ENCODE measurements at places on chromosomes 13 and 19. TPM values are rescaled to one million over a fixed set of nuclear protein-coding genes. Genes with fewer than 3 reads are reported as not detected.
A peak's percentile ranks its signal among the peaks of the same experiment; 100 is the strongest.

GRCh38 chr13:30052120-30052519 lies 201.7 kb upstream of the UBL3 start:
- no peak for DNase-seq

- no peak for DNase-seq
Observed at GRCh38 chr13:75841905-75842304, 205.8 kb downstream of the LMO7 start.

The ZNF181 gene
- polyA plus RNA-seq = 13.4 TPM

The ZSCAN4 gene
- not detected for polyA plus RNA-seq

The MBD3L3 gene
- polyA plus RNA-seq = not detected

GRCh38 chr19:34235425-34235940 lies 18.9 kb upstream of the GARRE1 start:
- no peak for DNase-seq

DNA sequence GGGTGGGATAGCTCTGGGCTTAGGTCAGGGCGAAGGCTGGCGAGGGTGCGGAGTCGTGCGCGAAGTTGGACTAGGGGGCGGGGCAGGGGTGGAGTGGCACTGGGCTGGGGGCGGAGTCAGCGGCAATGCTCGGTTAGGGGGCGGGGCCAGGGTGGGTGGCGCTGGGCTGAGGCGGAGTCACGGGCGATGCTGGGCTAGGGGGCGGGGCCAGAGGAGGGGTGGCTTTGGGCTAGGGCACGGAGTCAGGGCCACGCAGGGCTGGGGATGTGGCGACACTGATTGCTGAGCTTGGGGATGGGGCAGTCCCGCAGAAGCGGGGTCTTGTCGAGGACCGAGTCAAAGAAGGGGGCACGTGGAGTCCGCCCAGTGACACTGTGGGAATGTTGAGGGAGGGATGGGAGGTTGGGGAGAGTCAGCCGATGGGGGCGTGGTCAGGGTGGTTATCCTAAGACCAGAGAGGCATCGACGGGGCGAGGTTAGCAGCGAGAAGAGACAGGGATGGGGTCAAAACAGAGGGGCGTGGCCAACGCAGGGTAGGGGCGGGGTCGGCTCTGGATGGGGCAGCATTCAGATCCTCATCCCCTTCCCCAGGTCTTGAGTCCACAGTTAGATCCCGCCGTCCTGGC lies 8.7 kb downstream of the HOMER3 start:
- DNase-seq = peak; percentile 42

- no peak for DNase-seq
Observed at GRCh38 chr13:102267191-102267590, 134.7 kb downstream of the FGF14 start.

The RNF113B gene
- not detected for polyA plus RNA-seq

DNA sequence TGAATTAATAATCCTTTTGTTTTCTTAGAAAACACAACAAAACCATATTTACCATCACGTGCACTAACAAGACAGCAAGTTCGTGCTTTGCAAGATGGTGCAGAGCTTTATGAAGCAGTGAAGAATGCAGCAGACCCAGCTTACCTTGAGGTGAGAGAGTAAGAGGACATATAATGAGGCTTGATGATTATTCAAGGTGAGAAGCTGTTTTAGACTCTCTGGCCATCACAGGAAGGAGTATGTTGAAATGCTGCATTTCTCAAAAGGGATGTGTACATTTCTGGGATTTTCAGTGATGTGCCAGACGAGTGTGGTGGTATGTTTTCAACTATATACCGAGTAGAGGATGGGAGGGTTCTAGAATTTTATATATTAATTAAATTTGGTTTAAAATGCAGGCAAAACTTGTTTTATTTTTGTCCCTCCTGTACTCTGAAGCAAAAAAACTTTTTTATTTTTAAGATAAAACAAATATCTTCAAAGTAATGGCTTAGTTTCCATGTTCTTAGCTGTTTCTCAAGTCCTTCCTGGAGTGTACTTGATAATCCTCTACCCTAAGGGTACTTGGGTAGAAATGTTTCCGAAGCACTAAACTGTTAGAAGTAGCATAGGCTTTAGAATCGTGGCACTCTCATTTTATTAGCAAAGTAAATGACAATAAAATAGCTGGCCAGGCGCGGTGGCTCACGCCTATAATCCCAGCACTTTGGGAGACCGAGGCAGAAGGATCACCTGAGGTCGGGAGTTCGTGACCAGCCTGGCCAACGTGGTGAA lies 51.1 kb downstream of the N4BP2L1 start:
- no peak for DNase-seq

GRCh38 chr13:37457612-37458011 lies 141.0 kb downstream of the POSTN start:
- DNase-seq = peak; percentile 32

The GIPR gene
- 1.7 TPM for polyA plus RNA-seq

DNA sequence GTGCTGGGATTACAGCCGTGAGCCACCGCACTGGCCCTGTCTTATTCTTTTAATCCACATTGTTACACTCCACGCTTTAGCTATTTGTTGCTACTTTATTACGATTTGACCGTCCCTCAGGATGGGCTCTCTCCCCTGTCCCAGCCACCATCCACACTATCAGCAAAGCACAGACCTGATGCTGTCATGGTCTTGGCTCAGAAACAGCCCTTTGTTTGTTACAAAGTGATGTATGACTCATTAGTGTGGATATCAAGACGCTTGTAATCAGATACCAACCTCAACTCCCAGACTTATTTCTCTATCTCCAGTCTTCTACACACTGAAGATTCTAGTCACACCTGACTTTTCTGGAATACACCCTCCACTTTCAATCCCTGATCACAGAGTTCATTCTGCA lies 84.6 kb upstream of the FREM2 start:
- DNase-seq = no peak

DNA sequence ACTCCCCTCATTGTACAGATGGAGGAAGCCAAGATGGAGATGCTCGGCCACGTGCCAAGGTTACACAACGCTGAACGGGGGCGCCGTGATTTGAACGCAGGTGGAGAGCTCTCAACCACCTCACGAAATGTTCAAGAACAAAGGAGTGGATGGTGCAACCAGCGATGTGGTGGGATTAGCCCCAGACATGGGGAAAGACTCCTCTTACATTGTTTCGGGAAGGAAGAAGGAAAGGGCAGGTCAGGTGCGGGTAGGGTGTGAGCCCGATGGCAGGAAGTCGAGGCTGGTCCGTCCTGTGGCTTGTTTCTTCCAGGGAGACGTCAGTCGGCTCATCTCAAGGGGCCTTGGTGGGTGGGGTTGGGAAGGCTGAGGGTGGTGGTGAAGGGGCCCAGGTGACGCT lies 7.1 kb upstream of the KLK14 start:
- no peak for DNase-seq

DNA sequence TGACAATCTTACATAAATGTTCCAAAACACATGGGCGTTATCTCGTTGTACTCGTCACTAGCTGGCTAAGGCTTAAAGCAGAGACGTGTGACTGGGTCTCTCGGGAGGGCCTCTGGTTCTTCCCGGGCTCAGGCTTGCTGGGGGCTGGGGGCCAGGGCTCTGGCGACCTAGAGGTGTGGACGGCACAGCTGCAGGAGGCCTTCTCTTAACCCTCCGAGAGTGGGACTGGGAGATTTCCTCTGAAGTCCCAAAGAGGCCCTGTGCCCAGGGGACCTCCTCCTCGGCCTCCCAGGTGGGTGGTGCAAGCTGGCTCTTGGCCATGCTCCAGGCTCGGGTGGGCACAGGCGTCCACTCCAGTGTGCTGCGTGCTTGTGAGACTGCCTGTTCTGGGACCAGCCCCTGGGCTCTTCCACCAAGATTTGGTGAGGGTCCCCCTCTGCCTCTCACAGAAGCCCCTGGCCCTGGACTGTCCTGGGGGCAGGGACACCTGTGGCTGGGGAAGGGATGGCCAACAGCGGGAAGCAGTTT lies 2.2 kb downstream of the CAPS start:
- DNase-seq = no peak

- DNase-seq = no peak
Observed at GRCh38 chr19:41554907-41555306, 21.1 kb upstream of the CEACAM21 start.

GRCh38 chr13:110340812-110341444 lies 33.8 kb downstream of the COL4A2 start:
- no peak for DNase-seq

The ZNF850 gene
- 1.3 TPM for polyA plus RNA-seq

GRCh38 chr19:55305983-55306562 lies 19.1 kb downstream of the TMEM150B start:
- DNase-seq = no peak

GRCh38 chr13:112730157-112730671 lies 40.4 kb downstream of the ATP11A start:
- no peak for DNase-seq

GRCh38 chr13:97223711-97224541 lies 1.8 kb downstream of the MBNL2 start:
- peak; percentile 89 for DNase-seq

DNA sequence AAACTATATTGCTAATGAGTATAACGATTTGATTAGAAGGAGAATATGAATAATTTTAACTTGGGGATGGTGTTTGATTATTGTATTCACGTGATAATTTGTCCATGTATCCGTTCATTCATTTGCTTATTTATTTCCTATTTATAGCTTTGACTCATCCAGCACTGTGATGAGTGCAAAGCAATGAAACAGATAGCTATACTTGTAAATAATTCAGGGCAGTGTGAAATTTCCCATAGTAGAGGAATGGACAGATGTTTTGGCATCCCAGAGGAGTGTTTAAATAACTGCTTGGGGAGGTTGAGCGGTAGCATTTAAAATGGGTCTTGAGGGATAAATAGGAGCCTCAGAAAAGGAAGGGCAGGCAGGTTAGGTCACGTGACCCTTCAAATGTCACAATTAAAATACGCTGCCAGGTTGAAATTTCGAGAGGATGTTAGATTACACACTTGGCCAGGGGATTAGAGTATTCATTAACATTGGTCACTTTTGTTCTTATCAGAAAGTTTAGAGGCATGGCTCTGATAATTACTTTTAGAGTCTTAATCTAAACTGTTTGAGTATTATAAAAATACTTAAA lies 14.7 kb downstream of the FGF9 start:
- DNase-seq = no peak

GRCh38 chr19:50328224-50328872 lies 829 bp downstream of the KCNC3 start:
- DNase-seq = no peak

DNA sequence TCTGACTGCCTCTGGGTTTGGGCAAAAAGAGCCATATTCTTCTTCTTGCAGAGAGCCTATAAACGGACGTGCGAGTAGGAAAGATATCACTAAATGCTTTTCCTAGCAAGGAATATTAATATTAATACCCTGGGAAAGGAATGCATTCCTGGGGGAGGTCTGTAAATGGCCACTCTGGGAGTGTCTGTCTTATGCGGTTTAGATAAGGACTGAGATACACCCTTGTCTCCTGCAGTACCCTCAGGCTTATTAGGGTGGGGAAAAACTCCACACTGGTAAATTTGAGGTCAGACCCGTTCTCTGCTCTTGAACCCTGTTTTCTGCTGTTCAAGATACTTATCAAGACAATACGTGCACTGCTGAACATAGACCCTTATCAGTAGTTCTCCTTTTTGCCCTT lies 763.8 kb downstream of the SLITRK5 start:
- no peak for DNase-seq

The PROSER1 gene
- polyA plus RNA-seq = 29.2 TPM

DNA sequence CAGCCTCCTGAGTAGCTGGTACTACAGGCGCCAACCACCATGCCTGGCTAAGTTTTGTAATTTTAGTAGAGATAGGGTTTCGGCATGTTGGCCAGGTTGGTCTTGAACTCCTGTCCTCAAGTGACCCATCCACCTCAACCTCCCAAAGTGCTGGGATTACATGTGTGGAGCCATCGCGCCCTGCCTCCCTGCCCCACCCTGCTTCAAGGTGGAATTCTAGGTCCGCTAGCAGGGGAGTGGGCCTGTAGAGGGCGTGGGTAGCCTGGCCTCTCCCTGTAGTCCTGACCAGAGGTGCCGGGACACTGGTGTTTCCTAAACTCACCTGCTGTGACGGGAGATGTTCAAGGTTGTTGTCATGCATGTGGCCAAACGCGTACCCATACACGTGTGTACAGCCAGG lies 398 bp downstream of the SLC25A41 start:
- no peak for DNase-seq

The SMIM44 gene
- not detected for polyA plus RNA-seq

DNA sequence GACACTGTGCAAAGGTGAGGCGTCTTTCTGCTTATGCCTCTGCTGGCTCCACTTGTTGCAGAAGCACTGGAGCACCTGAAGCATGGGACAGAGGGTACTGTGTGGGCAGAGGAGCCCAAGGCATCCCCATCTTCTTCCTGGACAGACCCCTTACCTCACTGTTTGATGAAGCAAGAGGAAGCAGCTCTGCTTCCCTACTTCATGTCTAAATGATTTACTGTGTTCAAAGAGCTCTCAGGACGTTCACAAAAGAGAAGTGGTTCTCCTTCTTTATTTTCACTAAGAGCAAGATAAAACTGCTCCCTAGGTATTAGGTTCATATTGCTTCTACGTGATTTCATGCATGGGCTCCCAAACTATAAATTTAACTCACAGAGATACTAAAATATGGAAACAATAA lies 1635.4 kb upstream of the SLC10A2 start:
- DNase-seq = no peak

- no peak for DNase-seq
Observed at GRCh38 chr13:113666329-113666670, 719 bp upstream of the GRK1 start.

DNA sequence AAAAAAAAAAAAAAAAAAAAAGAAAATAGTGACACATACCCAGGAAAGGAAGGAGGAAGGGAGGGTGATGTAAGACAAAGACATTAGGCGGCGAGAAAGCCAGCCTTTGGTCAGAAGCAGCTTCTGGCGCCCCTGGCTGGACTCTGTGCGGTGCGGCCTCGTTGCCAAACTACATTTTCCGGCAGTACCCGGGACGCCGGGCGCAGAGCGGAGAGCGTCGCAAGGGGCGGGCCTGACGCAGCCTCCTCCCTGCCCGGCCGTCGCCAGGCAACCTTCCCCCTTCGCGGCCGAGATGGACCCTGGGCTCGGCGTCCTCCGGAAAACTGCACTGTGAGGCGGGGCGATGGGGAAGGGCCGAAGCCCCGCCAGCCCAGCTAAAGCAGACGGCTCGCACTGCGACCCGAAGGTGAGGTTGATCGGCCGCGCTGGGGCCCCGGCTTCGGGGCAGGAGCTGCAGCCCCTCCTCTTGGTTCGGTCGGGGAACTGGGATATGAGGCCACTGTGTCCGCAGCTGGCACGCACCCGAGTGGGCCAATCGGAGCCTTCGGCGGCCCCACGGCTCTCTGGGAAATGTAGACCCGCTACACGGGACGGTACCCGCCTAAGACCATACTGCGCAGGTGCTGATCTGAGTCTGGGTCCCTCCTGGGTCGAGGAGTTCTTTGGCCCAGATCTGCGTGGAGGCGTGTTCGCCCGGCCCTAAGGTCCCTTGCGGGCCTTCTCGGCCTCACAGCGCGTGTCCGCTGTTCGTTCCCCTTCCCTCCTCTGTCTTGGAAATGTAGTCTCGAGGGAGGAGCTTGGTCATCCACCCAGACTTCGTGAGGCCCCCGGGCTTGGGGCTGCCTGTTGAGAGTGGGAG lies 2.3 kb upstream of the MZF1 start:
- DNase-seq = peak; percentile 96

Measured in hindlimb muscle (tissue), 1 donor.